ENCODE measurements at places on chromosomes 7 and 10. TPM values are rescaled to one million over a fixed set of nuclear protein-coding genes. Genes with fewer than 3 reads are reported as not detected.

Gene DNAJC12
- 1.6 TPM for total RNA-seq

DNA sequence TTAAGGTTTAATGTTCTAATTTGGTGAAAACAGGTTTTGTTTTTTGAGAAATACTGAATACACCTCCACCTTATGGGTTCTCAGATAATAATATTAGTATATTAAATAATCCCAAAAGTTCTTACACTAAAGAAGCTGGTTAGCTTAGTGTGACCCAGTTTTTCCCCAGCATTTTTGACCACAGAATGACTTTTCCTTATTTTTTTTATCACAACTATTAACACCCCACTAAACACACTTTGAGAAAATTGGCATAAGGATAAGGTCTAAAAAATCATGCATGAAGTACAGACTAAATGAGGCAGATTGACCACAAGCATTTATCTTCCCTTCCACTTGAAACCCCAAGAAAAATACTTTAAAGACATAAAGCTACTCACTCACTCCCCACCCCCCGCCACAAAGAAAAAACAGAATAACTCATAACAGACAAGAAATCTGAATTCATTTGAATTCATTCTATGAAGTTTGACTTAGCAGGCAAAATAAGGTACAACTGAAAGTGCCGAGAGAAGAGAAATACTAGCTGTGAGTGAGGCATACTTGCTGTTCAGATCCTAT, 49.7 kb upstream of the WNT16 start:
- DNase-seq, result no peak
- H3K4me1 ChIP-seq, result no peaks in the 10 kb centered on the region
- H3K36me3 ChIP-seq, result no peaks in the 10 kb centered on the region
- H3K27me3 ChIP-seq, result no peaks in the 10 kb centered on the region

DNA sequence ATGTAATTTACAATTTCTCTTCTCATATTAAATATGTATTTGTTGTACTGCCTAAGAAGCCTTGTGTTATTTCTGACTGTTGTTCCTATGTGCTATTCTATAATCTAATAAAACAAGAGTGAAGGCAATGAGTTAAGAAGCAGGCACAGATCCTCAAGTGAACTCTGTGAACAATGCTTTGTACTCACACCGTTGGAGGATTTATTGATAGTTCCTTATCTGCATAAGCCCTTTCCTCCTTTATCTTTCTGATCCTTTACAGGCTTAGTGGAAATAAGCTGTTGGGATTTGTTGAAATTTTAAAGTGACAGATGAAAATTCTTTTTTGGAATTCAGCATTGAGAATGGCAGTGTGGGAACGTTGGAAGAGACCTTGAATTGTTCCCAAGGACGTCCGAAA, 329.6 kb upstream of the NPVF start:
- no peaks in the 10 kb centered on the region for H3K4me1 ChIP-seq
- H3K4me3 ChIP-seq, result no peak overlapping the region
- H3K27ac ChIP-seq, result no peak overlapping the region
- no peaks in the 10 kb centered on the region for H3K36me3 ChIP-seq
- no peak for DNase-seq

Gene PROSER2
- 33.3 TPM for total RNA-seq

DNA sequence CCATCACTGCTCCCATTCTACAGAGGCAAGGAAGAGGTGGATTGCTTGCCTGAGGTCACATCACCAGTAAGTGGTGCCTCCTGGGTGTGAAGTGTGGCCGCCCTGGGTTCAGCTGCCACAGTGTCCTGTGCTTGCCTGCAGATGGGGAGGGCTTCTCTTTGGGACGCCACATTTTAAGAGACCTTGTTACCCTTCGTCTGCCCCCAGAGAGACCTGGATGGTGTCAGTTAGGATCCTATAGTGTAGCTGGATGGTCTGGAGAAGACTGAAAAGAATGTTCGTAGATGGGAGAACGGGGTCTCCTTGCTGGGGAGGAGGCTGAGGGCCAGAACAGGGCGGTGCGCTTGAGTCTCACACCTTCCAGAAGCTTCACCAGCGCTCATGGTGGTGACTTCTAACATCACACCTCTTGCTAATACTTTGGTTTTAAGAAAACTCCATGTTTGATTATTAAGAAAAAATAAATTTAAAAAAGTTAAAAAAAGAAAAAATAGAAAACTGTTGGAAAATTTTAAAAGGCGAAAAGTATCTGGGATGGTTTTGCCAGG, 2.3 kb downstream of the DOCK1 start:
- H3K36me3 ChIP-seq, result no peaks in the 10 kb centered on the region
- DNase-seq, result no peak
- H3K27ac ChIP-seq, result no peak overlapping the region
- H3K4me1 ChIP-seq, result peaks cover 14% of the 10 kb centered on the region

Gene CHCHD2
- 200 TPM for total RNA-seq

Gene IGF2BP3
- 3.3 TPM for total RNA-seq

Gene NUTM2E
- not detected for total RNA-seq

DNA sequence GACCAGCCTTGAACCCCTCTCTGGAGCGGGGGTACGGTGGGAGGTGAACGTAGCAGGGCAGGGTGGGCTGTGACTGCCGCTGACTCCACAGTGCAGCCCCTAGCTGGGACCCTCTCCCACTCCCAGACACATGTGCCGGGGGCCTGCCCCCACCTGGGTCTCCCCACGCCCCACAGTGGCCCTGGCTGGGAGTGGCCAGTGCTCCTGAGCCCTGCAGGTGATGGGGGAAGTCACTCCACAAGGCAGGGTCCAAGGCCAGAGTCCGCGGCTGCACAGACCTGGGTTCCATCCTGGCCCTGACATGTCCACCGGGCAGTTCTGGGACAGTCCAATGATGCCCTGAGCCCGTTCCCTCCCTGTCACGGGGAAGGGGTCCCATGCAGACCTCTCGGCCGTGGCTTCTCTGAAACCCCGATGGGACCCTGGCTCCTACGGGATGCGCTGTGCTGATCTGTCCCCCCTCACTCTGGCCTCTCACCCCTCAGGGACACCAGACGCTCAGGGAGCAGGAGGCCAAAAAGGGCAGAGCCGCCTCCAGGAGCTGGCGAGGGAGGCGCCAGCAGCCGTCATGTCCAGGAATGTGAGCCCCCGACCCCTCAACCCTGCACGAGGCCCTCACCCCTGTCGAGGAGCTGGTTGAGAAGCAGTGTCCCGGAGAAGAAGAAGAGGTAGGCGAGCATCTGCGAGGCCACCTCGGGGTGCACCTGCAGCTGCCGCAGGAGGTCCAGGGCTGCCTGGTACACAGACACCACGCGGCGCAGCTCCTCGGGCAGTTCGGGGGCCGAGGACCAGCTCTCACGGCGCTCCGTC, 40.4 kb downstream of the AP5Z1 start:
- no peaks in the 10 kb centered on the region for H3K4me1 ChIP-seq
- H3K27ac ChIP-seq, result no peak overlapping the region
- no peaks in the 10 kb centered on the region for H3K36me3 ChIP-seq
- DNase-seq, result no peak
- H3K4me3 ChIP-seq, result no peak overlapping the region

- H3K36me3 ChIP-seq, result no peaks in the 10 kb centered on the region
- no peak for DNase-seq
- H3K27me3 ChIP-seq, result no peaks in the 10 kb centered on the region
- H3K4me1 ChIP-seq, result peaks cover 3% of the 10 kb centered on the region
- no peak overlapping the region for H3K27ac ChIP-seq
These were observed 30.8 kb upstream of the SMNDC1 start for GRCh38 chr10:110335314-110336064.

- no peak overlapping the region for H3K27ac ChIP-seq
- no peaks in the 10 kb centered on the region for H3K27me3 ChIP-seq
- DNase-seq, result no peak
- H3K36me3 ChIP-seq, result no peaks in the 10 kb centered on the region
- H3K4me1 ChIP-seq, result no peaks in the 10 kb centered on the region
These were observed 26.9 kb downstream of the MYPN start for GRCh38 chr10:68135922-68136792.

Gene C7orf57
- not detected for total RNA-seq

Measured in upper lobe of right lung (tissue), 1 donor.